Stimulated activated CD8-positive, alpha-beta memory T cell treated with anti-CD3 and anti-CD28 coated beads, Interleukin-12 subunit alpha, Interleukin-12 subunit beta, amount 100 ng/mL, for 1 hour (primary cell): ENCODE measurements at places on chromosomes 1 and 21.

DNA sequence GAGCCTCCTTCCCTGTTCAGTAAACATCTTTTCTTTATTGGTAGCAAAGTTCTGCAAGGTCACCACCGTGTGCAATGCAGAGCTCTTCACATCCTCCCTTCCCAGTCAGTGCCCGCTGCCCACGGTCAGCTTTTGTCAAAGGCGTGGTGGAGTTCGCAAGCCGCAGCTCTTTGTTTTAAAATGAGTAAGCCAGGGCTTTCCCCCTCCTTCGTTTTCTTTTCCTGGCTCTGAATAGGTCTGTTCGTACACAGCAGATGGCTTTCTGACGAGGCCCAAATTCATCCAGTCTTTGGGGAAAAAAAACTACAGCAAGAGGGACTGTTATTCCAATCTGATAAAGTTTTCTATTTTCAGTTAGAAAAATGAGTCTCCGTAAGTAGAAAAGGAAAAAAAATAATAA, 153.2 kb downstream of the LRIG2 start:
- no peak for DNase-seq

DNA sequence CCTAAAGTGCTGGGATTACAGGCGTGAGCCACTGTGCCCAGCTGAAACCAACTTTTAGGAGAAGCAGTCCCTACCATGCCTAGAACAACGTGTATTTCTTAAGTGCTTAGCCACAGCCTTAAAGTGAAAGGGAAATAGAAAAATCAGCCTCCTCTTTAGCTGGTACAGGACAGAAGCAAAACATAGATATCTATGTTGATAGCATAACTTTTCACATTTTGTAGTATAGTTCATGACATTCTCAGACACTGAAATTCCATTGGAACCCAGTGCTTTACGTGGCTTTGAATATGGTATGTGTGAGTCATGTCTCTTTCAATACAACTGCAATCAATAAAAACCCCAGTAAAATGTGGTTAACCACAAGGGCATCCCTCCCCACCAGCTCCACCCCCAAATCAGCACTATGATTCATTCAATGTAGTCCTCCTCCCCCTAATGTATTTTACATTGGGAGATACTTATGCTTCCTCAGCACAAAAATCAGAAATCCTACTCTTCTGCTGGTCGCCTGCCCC, 32.1 kb downstream of the TGFB2 start:
- peak; percentile 15 for DNase-seq

DNA sequence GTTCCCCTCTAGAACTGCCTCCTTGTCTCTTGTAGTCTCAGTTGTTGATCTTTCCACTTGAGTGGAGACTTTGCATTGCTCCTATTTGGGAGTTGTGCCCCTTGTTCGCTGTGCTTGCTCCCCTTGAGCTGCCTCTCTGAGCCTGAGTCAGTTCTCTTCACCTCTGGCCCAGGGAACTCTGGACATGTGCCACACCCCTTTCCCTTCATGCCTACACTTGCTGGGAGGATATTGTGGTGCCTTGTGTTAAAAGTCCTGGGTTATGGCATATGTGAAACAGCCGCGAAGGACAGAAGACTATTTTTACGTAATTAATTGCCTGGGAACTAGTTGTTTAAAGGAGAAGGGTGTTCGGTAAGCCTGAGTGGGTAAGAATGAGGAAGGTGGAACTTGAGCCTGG, 32.2 kb upstream of the RPTN start:
- DNase-seq: no peak

GRCh38 chr1:117644696-117645311, 39.0 kb downstream of the TENT5C start:
- no peak for DNase-seq

- no peak for DNase-seq
These were observed 1046.2 kb downstream of the BRINP3 start for GRCh38 chr1:189431447-189431846.

DNA sequence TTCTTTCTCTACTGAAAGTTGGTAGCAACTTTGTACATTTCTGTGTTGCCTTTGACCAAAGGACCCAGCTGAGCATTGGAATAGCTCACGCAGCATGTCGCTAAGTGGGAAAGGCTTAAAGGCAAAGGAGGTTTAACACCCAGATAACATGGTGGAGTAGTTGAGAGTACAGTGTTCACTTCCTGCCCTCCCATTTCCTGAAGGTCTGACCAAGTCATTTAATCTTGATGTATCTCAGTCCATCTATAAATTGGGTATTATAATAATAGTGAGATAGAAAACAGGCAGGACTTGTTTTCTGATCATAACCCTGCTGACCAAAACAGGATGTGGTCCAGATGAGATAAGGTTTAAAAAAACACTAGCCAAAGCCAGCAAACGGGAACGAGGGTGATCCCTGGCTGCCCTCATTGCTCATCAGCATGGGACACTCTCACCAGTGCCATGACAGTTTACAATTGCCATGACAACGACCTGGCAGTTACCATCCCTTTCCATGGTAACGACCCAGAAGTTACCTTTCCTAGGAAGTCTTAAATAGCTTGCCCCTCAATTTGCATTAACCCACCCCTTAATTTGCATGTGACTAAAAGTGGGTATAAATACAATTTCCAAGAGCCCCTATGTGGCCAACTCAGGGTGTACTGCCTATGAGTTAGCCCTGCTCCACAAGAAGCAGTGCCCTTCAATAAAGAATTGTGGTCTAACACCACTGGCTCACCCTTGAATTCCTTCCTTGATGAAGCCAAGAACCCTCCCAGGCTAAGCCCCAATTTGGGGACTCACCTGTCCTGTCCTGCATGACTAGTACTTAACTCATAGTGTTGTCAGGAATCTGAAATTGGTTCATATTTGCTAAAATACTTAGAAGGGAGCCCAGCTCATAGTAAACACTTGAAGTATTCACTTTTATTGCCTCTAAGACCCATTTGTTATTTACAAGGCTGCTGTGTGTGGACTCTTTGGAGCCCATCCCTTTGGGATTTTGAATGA, 28.4 kb upstream of the FHAD1 start:
- DNase-seq: no peak

GRCh38 chr1:227542153-227543120, 20.9 kb upstream of the ZNF678 start:
- DNase-seq: peak; percentile 78

DNA sequence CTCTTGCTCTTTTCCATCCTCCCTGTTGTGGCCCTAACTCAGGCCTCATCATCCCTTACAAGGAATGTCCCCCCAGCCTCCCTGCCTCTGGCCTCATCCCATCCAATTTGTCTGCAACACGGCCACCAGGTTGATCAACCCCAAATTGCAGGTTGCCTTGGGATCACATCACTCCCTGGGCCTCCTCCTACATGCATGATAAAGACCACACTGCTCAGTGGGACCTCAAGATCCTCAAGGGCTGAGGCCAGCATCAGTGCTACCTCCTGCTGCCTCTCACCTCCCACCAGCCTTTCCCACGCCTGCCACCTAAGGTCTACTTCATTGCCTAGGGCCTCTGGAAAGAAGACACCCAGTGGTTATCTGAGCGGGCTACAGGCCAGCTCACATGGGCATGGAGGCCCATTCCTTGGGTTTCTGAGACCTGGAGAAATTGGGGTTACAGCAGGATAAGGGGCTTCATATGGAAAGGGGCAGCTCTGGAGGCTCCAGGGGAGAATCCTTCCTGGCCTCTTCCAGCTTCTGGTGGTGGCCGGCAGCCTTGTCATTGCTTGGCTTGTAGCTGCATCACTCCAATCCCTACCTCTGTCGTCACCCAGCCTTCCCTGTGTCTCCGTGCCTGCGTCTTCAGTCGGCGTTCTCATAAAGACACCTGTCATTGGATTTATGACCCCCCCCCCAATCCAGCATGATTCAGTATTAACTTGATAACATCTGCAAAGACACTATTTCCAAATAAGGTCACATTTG, 60.5 kb downstream of the KLHDC7A start:
- no peak for DNase-seq

GRCh38 chr1:62870148-62870547, 86.2 kb downstream of the ATG4C start:
- no peak for DNase-seq

DNA sequence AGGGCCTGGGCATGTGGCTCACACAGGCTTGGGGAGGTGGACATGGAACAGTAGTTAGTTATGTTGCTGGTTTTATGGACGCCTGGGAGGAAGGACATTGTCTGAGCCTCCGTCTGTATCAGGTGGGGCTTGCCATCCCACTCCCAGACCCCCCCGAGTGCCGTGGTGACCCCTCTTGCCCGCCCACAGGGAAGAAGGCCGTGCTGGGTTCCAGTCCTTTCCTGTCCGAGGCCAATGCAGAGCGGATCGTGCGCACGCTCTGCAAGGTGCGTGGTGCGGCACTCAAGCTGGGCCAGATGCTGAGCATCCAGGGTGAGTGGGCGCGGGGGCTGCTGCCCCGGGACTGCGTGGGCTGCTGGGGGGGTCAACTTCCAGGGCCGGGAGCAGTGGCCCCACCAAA, 41.7 kb downstream of the COQ8A start:
- no peak for DNase-seq

- DNase-seq: no peak
These were observed 33.3 kb downstream of the MATN1 start for GRCh38 chr1:30689901-30690645.

DNA sequence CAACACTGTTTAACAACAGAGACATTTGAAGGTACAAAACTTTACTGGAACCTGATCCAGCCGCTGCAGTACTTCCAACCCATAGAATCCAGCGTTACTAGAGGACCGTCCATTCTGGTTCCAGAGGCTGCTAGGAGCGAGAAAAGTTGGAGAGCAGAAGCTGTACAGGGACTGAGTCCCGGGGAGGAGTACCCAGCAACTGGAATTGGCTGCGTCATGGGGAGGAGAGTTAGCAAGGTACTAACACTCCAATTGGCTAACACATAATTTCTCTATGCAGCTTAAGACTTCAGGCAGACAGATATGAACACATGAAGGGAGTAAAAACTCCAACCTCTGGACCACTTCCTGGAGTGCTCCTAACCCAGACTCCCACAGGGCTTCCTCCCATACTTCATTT, 2.1 kb upstream of the QSOX1 start:
- DNase-seq: no peak

GRCh38 chr1:110916669-110917306, 43.8 kb downstream of the CD53 start:
- DNase-seq: no peak

- no peak for DNase-seq
These were observed 14.4 kb upstream of the ERVH48-1 start for GRCh38 chr21:42939582-42940413.

DNA sequence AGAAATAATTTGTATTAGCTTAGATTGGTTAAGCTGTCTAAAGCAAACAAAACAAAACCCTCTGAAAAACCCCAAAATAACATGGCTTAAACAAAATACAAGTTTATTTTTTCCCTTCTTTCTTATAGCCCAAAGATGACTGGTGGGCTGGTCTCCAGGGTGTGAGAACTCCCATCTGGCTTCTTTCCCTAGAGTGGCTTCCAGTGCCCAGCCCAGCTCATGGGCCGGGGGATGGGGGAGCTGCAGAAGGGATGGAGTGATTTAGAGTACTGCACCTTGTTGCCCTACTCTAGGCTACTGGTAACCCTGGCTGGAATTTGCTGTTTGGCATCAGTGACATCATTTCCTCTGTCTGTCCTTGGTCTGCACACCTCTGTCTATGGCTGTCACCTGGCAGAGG, 223.0 kb downstream of the PBX1 start:
- no peak for DNase-seq

DNA sequence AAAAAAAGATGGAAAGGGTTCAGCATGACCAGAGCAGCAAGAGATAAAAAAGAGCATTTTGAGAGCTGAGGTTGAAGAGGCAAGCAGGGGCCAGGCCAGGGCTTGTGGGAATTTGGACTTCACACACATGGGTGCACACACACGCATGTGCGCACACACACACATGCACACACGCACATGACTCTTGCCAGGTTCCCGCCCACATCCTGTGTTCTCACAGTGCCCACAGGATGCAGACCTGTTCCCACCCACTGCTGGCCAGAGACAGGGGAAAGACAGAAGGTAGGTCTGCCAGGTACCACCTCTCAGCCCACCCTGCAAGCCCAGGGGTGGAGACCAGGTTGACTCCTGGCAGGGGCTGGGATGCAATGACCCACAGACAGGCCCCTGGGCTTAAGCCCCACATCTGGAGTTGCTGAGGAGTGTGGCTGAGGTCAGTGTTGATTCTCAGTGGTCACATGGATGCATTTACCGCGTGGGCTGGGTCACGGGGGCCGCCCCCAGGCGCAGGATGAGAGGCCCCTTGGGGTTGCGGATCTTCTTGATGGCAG, 4.4 kb downstream of the COL16A1 start:
- no peak for DNase-seq

GRCh38 chr1:202165267-202165941, 5.0 kb upstream of the PTPN7 start:
- no peak for DNase-seq

GRCh38 chr1:234869182-234870019, 259.2 kb downstream of the TOMM20 start:
- DNase-seq: no peak

- no peak for DNase-seq
These were observed 8.8 kb upstream of the ZNF124 start for GRCh38 chr1:247180581-247180980.

DNA sequence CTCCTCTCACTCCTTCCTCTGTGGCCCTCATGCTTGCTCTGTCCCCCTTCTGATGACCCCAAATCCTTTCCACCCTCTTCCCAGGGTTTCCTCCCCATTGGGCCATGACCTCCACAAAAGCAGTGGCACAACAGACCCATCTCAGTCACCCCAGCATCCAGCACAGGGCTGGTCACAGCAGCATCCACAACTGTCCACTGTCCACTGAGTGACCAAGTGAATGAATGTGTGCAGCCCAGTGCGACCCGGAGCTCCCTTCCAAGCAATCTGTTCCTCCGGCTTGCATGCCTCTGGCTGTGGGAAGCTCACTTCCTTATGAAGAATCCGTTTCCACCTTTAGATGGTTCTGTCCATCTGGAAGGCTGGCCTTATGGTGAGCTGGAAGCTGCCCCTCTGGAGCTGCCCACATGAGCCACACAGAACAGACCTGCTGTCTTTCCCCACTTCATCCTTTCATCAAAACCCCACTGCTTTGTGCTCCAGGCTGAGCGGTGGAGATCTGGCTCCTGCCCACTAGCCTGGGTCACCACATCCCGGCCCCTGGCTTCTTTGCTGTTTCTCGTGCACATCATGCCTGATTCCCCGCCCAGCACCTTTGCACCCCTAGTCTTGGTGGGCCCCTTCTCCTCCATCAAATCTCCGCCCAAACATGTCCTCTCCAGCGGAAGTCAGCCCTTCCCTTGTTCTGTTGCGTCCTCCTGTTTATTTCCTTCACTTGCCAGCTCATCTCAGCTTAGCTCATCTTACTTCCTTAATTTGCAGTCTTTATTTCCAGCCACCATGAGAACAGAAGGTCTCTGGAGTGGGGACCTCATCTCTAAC, 56.4 kb downstream of the EDN2 start:
- DNase-seq: no peak

GRCh38 chr21:25934771-25935224, 200.0 kb downstream of the GABPA start:
- no peak for DNase-seq

- DNase-seq: no peak
These were observed 5.4 kb upstream of the SLC2A7 start for GRCh38 chr1:9031484-9032259.

DNA sequence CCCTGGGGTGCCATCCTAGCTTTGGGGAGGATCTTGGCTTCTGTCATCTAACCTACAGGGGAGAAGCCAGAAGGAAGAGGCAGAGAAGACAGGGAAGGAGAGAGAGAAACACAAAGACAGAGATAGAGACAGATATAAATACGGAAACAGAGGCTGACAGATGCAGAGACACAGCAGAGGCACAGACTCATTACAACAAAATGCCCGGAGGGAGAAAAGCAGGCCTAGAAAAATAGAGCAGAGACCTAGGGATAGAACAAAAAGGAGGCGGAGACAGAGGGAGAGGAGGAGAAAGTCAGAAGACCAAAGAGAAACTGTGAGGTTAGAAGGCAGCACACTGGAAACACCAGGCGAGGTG, 1.9 kb downstream of the PEAR1 start:
- no peak for DNase-seq
